ENCODE measurements at places on chromosomes 3 and 15. TPM values are rescaled to one million over a fixed set of nuclear protein-coding genes. Genes with fewer than 3 reads are reported as not detected.

- no peak for DNase-seq
Measured at GRCh38 chr3:128016502-128016901, 35.7 kb upstream of the SEC61A1 start.

DNA sequence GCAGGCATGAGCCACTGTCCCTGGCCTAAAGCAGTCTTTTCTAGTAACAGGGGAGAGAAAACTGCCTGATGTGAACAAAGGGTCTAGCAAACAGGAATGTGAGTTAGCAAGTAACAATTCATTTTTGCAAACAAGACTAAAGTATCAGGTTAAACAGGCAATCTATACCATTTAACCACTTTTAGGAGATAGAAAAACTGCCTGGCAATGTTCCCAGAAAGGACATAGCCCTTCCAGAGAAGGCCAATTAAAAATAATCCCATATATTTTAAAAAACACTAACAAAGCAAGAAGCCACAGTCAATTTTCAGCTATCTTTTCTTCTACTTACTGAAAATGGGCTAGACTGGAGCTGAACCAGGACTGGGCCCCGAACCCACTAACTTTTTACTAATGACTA, 6.3 kb downstream of the RBSN start:
- no peak for DNase-seq

- DNase-seq: no peak
Measured at GRCh38 chr3:59872128-59872527, 822.3 kb upstream of the CFAP20DC start.

GRCh38 chr15:60039316-60039715, 35.2 kb downstream of the FOXB1 start:
- no peak for DNase-seq

GRCh38 chr3:8882171-8882593, 81.1 kb downstream of the RAD18 start:
- DNase-seq: peak; percentile 71

GRCh38 chr3:167773584-167773983, 38.1 kb downstream of the SERPINI1 start:
- DNase-seq: no peak

- no peak for DNase-seq
Measured at GRCh38 chr3:133188996-133189395, 150.8 kb downstream of the TMEM108 start.

GRCh38 chr3:177071496-177072156, 125.7 kb downstream of the TBL1XR1 start:
- DNase-seq: no peak

- no peak for DNase-seq
Measured at GRCh38 chr3:50119786-50120185, 31.1 kb downstream of the RBM5 start.

- no peak for DNase-seq
Measured at GRCh38 chr3:16916840-16917239, 32.1 kb downstream of the PLCL2 start.

DNA sequence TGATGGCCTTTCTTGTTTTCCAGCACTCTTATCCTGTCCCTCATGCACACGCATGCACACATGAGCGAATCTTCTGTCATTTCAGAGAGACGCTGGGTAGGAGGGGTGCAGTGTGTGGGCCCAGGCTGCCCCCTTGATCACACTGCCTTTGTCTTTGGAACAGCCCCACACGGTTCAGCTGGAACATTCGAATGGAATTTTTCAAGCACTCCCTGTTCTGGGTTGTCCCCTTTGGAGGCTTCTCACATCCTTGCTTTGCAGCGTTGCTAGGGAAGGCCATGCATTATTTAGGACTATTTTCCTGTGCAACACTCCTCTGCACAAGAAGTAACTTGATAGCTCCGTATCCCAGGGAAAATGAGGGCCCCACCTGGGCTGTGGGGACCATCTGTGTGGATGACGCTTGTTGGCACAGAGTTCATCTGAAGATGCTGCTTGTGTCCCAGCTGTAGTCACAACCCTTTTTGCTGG, 78.4 kb downstream of the SPSB4 start:
- no peak for DNase-seq

DNA sequence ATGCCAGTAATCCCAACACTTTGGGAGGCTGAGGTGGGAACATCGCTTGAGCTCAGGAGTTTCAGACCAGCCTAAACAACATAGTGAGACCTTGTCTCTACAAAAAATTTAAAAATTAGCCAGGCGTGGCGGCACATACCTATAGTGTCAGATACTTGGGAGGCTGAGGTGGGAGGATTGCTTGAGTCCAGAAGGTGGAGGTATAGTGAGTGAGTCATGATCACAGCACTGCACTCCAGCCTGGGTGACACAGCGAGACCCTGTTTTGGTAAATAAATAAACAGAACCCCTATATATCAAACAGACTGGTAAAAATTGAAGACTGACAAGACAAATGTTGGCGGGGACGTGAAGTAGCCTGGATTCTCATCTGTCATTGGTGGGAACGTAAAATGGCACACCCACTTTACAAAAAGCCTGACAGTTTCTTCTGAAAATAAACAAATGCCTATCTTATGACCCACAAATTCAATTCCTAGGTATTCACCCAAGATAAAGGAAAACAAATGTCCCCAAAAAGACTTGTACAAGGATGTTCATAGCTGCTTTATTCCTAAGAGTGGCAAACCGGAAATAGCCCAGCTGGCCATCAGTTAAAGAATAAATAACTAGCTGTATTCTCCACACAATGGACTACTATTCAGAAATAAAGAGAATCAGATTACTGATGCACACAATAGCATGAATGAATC, 47.0 kb upstream of the GK5 start:
- no peak for DNase-seq

GRCh38 chr3:23959135-23959900, 14.2 kb downstream of the NR1D2 start:
- DNase-seq: no peak

DNA sequence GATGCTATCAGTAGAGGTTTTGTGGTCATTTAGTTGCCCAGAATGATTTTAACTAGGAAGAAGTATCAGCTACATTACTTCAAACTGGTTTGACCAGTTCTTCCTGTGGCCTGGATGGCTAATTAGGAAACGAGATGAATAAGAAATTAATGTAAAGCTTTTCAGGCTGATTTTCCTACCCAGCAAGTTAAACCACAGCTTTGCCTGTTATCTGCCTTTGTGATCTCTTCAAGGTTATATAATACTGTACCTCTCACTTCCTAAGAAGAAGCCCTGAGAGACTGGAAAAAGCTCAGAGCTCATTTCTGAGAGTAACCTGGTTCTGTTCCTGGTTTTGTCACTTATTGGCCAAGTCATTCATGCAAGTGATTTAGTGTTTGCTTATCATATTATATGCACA, 782.2 kb upstream of the GOLIM4 start:
- DNase-seq: no peak

DNA sequence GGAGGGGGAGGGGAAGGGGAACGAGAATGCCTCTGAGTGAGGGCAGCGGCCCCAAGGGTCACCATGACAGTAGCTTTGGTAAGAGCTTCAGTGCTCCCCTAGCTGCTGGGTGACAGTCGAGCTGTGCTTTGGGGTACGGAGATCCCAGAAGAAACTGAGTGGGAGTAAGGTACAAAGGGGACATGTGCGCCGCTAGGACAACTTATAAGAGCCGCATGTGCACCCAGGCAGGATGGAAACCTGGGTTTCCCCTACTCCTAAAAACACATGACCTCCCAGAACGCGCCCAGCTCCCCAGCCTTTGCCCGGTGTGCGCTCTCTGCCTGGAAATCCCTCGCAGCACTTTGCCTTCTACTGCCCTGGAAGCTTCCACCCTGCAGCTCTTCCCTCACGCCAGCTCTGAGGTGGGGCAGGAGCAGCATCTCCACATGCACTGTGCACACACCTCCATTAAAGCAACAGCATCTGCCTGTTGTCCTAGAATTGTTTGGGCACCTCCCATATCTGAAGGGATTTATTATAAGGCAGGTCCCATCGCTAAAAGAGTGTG, 232.2 kb downstream of the ADAMTS17 start:
- no peak for DNase-seq

DNA sequence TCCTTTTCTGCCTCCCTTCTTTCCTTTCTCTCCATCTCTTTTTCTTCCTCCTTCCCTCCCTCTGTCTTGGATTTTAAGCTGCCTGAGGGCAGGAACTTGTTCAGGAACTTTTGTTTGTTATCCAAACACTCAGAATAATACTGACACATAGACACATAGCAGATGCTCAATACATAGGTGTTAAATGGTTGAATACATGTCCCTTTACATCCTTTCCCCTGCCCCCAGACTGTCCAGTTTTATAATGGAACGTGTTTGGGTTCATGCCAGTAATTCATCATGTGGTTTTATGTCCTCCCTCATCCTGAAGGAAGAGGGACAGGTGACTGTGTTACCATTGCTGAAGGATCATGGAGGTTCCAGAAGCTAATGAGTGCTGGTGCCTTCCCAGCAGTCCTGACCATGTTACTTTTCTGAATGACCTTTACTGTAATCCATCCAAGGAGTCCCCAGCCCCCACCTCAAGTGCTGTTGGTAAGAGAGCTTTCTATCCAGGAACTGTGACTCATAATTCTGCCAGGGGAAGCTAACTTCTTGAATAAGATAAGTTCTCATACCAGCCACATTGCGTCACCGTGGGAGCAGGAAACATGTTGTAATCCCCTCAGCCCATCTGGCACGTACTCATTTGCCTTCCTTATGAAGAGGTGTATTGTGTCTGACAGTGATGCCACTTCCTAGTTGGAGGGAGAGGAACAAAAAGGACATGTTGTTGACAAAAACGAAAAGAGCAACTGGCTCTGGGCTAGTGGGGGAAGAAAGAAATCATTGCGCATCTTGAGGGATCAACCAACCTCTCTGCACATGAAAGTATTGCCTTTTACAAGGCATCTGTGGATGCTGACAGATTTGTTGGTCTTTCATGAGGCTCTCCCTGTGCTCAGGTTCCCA, 52.4 kb downstream of the IL1RAP start:
- DNase-seq: peak; percentile 66

DNA sequence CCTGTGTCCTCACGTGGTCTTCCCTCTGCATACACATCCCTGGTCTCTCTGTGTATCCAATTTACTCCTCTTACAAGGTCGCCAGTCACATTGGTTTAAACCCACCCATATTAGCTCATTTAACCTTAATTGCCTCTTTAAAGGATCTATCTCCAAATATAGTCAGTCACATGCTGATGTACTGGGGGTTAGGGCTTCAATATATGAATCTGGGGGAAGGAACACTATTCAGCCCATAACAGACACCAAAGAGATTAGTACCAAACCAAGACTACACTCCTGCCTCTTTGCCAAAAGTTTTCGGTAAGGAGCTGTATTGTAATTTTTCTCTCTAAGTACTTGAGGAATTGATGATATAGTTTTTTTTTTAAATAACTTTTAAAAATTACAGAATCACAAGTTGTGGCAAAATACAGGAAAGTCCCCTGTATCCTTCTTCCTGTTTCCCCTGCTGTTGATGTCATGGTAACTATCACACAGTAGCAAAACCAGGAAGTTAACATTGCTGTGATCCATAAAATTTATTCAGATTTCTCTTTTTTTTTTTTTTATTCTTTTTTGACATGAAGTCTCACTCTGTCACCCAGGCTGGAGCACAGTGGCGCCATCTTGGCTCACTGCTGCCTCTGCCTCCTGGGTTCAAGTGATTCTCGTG, 67.8 kb downstream of the SLCO3A1 start:
- no peak for DNase-seq

GRCh38 chr3:105835606-105836005, 33.2 kb downstream of the CBLB start:
- no peak for DNase-seq

DNA sequence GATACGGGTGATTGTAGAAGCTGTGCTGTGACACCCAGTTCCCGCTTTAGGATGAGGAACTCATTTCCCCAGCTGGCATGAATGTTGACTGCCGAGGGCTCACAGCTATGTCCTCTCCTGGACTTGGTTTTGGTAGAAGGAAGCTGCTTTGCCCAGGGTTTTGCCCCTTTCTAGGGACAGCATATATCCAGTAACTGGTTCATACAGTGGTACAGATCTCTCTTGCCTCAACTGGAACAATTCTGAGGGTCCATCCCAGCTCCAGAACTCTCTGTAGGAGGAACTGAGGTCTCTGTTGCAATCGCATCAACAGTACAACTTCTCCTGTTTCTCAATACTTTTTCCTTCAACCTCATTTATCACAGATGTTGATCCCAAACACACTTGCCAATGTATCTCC, 54.5 kb upstream of the FNDC3B start:
- DNase-seq: no peak

GRCh38 chr3:105747696-105748095, 121.1 kb downstream of the CBLB start:
- no peak for DNase-seq

DNA sequence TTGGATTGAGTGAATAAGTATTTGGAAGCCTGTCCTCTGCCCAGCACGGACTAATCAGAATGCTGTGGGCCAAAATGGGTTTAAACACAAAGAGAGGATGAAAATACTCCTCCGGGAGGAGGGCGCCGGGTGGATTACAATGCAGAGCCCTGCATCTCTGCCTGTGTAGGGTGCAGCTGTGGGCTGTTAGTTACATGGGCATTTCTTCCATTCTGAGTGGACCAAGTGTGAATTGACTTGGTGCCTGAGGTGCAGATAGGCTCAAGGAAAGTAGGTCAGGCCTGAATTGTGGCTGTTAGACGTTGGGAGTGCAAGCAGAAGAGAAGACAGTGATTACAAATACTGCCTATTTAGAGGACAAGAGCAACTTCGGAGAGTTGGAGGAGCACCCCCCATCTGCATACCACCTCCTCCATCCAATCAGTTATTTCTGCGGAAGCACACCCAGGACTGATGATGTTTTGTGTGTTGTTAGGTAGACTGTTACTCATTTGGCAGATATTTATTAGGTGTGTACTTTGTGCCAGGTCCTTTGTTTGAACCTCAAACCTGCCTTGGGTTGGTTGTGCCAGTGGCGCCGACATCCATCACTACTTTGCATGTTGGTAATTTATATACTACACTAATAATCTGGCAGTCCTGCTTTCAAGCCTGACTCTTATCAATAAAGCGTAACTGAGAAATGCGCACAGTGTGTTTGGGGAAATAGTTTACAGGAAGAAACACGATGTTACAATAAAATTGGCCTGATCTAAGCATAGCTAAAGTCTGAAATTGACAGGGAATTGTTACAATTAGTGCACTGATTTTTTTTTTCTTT, 33.0 kb downstream of the PTPRG start:
- no peak for DNase-seq

- DNase-seq: no peak
Measured at GRCh38 chr3:144033240-144033589, 61.6 kb downstream of the DIPK2A start.

- no peak for DNase-seq
Measured at GRCh38 chr3:73401616-73402279, 223.0 kb downstream of the PDZRN3 start.

GRCh38 chr3:36635731-36636130, 128.6 kb downstream of the DCLK3 start:
- DNase-seq: no peak

The CLK3 gene
- total RNA-seq: 53.4 TPM

The LMAN1L gene
- not detected for total RNA-seq

The PLA2G4F gene
- 0.22 TPM for total RNA-seq

The ZNF717 gene
- not detected for total RNA-seq

The GHSR gene
- total RNA-seq: not detected

The FANCD2 gene
- 56.0 TPM for total RNA-seq

The TTLL13 gene
- not detected for total RNA-seq

The POU1F1 gene
- not detected for total RNA-seq

The TEX9 gene
- total RNA-seq: 8.7 TPM

The DENND4A gene
- total RNA-seq: 7.3 TPM

The CDV3 gene
- 119 TPM for total RNA-seq

The LRRN1 gene
- 109 TPM for total RNA-seq

The HYKK gene
- 4.4 TPM for total RNA-seq

The TGM4 gene
- not detected for total RNA-seq

The LIPC gene
- not detected for total RNA-seq

The MOBP gene
- 0.92 TPM for total RNA-seq

The A4GNT gene
- not detected for total RNA-seq
